Activated naive CD4-positive, alpha-beta T cell (primary cell): ENCODE measurements at places on chromosomes 3 and 15.

GRCh38 chr3:26260139-26260538, 362.4 kb upstream of the LRRC3B start:
- DNase-seq: no peak

GRCh38 chr15:48722764-48723661, 77.5 kb upstream of the FBN1 start:
- DNase-seq: no peak

DNA sequence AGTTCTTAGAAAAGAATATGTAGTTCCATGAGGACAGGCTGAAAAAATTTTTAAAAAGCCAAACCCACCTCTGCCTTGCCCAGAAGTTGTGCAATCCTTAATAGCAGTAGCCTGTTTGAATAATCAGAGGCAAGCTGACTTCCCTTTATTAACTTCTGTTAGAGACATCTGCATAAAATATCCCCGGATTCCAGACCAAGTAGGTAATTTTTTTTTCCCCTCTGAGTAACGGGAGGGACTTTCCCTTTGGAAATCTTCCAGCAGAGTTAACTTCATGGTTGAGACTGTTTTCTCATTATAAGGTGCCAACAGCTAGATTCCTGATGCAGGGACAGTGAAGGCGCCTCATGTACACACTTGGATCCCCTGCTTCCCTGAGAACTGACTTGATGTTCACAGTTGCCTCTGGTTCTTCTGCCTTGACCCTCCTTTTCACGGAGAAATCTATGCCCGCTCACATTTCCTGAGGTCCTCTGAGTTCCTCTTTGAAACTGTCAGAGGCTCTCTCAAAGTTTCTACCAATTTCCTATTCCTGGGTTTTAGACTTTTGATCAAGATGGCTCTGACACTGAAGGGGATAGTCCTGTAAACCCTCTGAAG, 227.6 kb upstream of the BHLHE40 start:
- DNase-seq: no peak

GRCh38 chr3:129867506-129868124, 25.9 kb downstream of the TMCC1 start:
- no peak for DNase-seq

- DNase-seq: no peak
These were observed 1149.1 kb downstream of the SI start for GRCh38 chr3:163929069-163929652.

DNA sequence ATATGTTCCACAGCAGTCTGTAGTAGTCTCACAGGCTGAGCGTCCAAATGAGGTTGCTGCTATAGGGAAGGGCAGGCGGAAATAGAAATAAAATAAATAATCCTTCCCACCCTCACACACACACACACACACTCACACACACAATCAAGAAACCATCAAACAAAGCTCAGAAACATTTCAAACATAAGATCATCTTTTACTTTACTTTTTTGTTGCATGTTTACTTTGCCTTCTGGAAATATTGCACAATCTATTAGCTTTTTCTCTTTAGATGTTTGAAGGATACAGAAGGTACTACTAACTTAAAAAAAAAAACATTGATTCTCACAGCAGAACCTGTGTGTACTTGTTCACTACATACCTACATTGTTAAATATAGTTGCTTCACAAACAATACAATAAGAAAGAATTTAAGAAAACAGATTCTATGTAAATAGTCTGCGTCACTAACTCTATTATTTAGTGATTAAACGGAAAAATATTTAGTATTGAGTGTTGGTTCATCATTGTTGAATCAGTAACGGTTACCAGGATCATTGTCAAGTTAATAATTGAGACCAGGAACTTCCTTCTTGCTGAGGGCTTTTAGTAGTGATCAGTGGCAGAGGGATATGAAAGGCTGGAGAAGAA, 20.5 kb downstream of the ALCAM start:
- no peak for DNase-seq

DNA sequence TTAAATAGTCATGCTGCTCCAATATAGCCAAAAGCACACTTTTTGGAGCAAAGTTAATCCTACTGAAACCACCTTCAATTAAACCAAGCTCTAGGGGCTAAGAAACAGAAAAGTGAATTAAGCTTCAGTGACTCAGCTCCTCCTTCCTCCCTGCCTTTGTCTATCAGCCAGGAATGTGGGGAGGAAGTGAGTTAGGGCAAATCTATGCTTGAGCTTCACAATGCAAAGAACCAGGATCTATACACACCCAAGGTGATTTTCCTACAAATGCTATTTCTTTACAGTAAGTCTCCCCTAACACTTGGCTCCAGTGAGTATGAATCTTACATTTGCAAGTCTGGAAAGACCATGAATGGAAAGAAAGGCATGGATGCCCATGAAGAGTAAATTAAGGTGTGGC, 212.1 kb downstream of the P3H2 start:
- DNase-seq: no peak

DNA sequence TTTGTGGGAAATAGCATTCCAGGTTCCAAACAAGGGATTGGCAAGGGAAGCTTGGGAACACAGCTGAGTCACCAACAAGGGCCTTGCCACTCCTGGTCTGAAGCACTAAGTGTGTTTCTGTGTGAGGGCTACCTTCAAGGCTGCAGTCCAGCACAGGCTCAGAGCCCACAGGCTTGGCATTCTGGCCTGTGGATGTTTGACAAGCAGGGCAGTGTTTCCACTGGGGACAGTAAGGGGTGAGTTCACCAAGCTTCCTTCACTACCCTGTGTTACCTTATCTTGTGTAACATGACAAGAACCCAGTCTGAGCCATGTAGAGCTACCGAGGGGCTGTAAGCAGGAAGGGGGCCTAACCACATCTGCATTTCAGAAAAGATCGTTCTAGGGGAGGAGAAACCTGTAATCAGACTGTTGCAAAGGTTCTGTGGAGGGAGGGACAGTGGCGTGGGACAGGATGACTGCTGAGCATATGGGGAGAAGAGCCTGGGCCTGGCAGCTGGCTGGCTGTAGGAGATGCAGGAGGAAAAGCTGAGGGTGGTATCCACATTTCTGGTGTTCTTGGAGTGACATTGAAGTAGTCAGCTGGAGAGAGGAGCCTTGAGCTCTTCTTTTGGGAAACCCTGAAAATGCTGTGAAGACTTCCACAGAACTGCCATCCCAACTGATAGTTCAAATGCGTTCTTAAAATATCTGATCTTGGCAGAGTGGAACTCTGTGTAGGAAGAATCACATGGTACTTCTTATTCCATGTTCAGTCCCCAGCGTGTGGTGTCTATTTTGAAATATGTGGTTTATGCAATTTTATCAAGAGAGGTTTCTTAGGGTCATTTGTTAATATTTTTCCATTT, 61.3 kb downstream of the CTDSPL start:
- no peak for DNase-seq

DNA sequence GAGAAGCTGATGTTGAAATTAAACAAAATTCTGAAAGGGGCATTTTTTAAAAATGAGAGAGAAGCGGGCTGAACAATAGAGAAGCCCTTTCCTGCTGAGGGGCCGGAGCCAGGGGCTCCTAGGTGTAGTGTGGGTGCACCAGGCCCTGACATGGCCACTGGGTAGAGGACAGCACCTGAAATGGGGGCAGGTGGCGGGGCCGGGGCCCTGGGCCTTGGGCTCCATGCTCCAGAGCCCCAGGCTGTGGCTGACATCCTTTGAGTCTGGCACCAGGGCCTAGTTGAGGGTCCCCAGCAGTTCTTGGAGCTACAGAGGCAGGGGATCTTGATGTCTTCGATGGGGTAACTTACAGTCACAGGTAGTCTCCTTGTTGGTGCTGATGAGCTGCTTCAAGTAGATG, 6.5 kb upstream of the GPR176 start:
- no peak for DNase-seq

DNA sequence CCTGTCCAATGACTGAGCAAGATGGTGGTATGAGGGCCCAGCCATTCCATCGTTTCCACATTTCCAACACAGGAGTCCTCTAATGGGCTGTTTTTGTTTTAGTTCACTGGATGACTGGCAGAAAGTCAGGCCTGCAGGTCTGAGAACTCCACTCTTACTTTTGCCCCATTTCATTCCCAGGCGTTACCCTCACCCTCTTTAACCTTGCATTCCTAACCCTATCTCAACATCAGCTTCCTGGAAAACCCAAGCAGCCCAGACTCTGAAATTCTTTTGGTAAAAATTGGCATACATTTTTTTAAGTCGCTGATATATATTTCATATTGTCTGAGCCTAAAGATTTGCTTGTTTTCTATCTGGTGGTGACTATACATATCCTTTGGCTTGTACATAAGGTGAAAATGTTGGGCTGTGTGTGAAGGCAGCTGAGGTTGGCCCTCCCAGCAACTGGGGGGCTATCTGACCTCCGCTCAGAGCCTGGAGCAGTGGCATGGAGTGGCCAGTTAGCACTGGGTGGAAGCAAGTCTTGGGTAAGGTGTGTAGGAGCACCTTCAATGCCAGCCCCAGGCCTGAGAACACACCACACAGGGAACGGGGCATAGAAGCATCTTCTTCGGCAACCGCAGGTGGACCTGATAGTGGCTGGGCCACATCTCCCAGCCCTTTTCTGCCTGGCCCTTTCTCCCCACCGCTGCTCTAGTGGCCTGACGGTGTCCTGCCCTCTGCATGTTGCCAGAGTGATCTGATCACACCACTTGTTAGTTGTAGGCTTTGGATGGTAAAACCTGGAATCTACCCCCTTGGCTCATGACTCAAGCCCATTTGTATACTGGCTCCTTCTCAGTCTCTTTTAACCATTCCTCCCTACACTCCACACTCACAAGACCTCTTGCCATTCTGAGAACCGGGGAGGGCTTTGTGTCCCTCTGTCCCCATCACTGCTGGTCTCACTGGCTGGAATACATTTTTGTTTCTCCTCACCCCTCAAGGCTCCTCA, 50.0 kb downstream of the AMOTL2 start:
- no peak for DNase-seq

DNA sequence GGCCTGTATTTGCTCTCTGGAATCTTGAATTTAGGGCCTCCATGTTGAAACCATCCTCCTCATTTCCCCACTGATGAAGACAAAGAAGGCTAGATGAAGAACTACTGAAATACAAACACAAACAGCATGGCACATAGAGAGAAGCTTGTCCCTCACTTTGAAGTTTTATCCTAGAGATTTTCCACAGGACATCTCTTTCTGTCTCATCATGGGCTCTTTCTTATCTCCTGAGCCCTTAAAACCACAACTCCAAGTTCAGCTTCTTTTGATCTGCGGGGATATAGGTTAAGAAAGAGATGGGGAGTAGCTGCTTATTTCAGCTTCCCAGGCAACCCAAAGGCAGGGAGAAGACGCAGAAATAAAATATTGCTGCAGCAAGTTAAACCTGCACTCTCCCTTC, 213.1 kb upstream of the LRIG1 start:
- no peak for DNase-seq

GRCh38 chr15:43893956-43894355, 67.2 kb downstream of the WDR76 start:
- no peak for DNase-seq

GRCh38 chr15:68993276-68993675, 21.2 kb upstream of the NOX5 start:
- DNase-seq: no peak

DNA sequence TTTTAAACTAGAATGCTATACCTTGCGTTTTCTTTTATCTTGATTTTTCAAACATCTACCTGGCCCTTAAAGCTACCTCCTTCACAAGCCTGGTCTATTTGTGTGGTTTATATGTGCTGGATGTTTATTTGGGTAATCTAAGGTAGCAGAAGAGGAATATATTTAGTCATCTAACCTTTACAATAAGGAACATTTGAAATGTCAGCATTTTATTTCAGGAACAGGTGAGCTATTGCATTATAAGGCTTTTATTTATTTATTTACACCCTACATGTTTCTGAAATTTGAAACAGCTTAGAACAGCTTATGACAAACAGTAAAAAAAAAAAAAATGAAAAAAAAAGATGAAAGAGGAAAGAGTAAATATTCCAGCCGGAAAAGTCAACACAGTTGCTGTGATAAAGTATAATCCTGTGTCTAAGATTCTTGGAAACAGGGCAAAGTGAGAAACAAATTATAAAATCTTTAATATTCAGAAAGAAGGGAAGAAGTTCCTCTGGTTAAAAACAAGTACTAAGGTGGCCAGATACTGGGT, 19.5 kb downstream of the HHLA2 start:
- no peak for DNase-seq

DNA sequence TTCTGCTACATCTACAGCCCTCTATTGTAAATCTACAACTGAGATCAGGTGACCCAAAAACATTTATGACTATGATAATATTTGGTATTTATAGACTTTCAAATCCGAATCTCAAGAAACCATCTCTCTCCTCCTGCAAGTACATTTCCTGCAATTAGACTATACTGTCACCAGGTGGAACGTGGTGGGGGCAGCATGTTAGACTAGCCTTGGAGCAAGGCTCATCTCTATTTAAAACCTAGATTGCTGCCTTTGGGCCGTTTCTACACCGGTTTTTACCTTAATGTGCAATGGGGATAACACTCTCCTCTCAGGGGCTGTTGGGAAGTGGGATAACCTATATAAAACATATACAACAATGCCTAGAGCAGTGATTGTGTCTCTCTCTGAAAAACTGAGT, 3.8 kb upstream of the KATNBL1 start:
- DNase-seq: no peak

- DNase-seq: no peak
These were observed 132.3 kb upstream of the ABHD17C start for GRCh38 chr15:80562846-80563245.

- DNase-seq: no peak
These were observed 7.8 kb downstream of the DNAJB8 start for GRCh38 chr3:128458746-128459460.

- DNase-seq: no peak
These were observed 117.9 kb upstream of the UBE2E2 start for GRCh38 chr3:23085261-23085660.

DNA sequence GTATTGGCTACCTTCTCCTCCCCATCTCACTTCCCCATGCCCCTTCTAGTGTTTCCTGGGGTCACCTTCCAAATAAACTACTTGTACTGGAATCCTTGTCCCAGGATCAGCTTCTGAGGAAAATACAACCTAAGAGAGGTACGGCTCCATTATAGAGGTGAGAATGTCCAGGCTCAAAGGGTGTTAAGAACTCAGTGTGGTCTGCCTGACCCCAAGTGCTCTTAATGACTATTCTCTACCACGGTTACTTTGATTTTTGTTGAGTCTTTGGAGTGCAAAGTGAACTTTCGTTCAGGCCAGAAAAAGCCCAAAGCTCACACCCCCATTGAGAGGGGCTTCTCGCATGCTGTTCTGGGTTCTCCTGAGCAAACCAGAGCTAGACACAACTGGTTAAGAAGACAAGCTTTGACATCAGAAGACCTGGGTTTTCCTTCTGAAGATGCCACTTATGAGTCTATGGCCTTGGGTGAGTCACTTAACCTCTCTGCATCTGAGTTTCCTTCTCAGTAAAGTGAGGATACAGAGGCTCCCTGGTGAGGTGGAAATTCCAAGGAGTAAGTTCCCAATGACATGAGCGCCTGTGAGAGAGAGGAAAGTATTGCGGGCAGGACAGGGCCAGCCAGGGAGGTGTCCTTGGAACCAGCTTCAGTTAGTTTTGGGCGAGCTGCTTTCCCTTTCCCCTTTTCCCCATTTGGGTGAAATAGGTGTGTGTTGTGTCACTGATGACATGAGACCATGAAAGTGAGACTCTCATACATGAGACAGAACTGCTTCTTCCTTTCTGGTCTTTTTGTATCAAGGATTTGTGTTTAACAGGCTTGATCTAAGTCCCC, 475.0 kb upstream of the PROK2 start:
- DNase-seq: no peak

- no peak for DNase-seq
These were observed 4.3 kb downstream of the CHAC1 start for GRCh38 chr15:40957581-40958051.
